ENCODE measurements at places on chromosomes 11 and 22.
A peak's percentile ranks its signal among the peaks of the same experiment; 100 is the strongest.

- no peak for DNase-seq
Observed at GRCh38 chr11:79600711-79601110, 159.9 kb upstream of the TENM4 start.

GRCh38 chr11:96330511-96330859, 12.5 kb downstream of the MAML2 start:
- DNase-seq: no peak

GRCh38 chr11:7664867-7665266, 8.4 kb downstream of the CYB5R2 start:
- no peak for DNase-seq

DNA sequence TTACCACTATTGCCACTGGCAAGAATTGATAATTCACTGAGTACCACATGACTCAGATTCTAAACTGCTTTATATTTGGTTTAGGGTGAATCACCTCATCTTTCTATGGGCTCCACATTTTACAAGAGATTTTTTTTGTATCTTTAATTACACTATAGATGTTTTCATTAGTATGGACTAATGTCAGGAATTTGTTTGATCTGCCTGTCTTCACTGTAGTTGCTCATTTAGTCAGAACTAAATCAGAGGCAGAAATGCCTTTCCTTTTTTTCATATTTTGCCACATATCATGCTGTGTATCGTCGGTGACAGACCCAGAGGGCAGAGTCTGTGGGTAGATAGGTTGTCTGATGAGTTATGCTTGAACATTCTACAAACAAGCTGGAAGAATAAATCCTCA, 524.1 kb downstream of the METTL15 start:
- DNase-seq: no peak

GRCh38 chr11:19853920-19854319, 141.3 kb downstream of the NAV2 start:
- DNase-seq: no peak

DNA sequence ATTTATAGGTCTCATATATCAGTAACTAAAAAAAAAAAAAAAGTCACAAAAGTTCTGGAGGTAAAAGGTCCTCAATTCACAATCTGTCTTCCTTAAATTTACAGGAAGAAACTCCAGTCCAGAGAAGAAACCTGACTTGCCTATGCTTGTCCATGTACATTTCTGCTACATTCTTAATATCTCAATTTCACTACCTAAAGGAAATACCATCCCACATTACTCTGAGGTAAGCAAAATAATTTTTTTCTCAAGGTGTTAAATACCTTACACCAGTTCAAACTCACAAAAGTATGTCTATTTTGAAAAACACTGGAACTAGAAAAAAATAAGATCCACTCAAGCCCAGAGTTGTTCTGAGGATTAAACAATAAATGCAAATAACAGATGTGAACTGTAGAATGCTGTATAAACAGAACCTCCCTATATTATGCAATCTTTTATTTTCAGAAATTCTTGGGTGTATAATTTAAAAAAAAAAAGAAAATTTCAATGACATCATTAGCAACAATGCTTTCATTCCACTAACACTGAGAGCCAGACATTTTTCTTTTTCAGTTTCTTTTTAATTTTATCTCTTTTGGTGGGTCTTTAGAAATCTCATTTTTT, 49.9 kb upstream of the GDPD4 start:
- peak; percentile 22 for DNase-seq

- DNase-seq: no peak
Observed at GRCh38 chr11:93783765-93784144, 327 bp upstream of the MED17 start.

GRCh38 chr22:35476341-35476740, 64.3 kb upstream of the RASD2 start:
- DNase-seq: no peak

DNA sequence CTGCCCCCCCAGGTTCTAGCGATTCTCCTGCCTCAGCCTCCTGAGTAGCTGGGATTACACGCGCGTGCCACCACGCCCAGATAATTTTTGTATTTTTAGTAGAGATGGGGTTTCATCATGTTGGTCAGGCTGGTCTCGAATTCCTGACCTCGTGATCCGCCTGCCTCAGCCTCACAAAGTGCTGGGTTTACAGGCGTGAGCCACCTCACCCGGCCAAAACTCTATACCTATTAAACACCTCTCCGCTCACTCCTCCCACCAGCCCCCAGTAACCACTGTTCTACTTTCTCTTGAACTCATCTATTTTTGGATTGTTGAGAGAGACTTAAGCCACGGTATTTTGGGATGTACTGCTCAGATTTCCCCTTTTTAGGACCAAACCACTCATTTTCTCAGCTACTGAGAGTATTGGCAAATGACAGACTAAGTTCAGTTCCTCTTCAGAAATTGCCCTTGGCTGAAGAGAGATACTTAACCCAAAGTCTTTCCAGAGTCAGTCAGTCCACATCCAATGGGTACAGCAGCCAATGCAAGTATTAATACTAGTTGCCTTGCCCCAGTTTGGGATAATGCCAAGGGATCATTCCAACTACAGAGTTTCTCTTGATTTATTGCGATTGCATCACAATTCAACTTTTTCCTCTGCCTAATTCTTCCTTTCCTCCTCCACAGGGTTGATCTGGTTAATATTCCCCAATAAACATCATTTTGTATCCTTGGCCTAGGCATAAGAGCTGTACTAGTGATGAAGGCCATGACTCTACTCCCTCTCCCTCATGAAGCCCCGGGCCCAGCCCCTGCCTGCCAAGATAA, 36.8 kb upstream of the CSTF3 start:
- no peak for DNase-seq

All from BJ (cell line).